ENCODE measurements at places on chromosomes 4 and X.

DNA sequence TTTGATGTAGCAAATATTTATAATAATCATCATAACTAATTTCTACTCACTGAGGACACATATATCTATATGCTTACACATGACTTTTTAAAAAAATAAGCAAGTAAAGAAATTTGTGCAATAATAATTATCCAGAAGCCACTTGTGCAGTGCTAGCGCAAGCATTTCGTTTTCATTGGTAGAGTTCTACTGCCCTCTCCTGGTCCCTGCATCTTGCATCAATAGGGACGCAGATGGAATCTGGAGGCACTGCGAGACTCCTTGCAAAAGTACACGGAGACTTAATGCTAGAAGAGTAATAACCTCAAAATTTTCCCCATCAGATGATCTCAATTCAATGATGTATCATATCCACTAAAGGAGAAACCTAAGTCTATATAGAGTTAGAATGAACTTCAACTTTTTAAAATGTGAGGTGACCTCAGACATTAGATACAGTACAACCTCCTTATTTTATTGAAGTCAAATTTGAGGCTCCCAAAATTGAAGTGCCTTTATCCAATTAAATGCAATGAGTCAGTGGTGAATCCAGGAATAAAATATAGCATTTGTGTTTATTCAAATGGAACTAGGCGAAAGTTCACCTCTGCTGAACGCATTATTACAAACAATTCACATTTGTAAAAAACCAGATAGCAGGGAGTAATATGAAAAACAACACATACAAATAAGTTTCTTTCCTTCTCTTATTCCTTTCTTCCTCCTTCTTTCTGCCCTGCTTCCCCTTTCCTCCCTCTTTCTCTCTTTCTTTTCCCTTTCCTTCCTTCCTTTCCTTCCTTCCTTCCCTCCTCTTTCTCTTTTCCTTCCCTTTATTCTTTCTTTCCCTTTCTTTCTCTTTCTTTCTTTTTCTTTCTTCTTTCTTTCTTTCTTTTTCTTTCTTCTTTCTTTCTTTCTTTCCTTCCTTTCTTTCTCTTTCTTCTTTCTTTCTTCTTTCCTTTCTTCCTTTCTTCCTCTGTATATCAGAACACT is 450.0 kb downstream of the ANKRD50 start:
- DNase-seq: peak; percentile 61

GRCh38 chrX:68895778-68896177 is 67.0 kb downstream of the EFNB1 start:
- no peak for DNase-seq

GRCh38 chrX:13254870-13255269 is 65.0 kb downstream of the ATXN3L start:
- DNase-seq: no peak

- DNase-seq: no peak
Measured at GRCh38 chrX:132744470-132744869, 214.0 kb downstream of the HS6ST2 start.

- no peak for DNase-seq
Measured at GRCh38 chr4:176953021-176953420, 160.3 kb upstream of the VEGFC start.

GRCh38 chr4:62952366-62952765 is 1456.9 kb downstream of the TECRL start:
- DNase-seq: no peak

DNA sequence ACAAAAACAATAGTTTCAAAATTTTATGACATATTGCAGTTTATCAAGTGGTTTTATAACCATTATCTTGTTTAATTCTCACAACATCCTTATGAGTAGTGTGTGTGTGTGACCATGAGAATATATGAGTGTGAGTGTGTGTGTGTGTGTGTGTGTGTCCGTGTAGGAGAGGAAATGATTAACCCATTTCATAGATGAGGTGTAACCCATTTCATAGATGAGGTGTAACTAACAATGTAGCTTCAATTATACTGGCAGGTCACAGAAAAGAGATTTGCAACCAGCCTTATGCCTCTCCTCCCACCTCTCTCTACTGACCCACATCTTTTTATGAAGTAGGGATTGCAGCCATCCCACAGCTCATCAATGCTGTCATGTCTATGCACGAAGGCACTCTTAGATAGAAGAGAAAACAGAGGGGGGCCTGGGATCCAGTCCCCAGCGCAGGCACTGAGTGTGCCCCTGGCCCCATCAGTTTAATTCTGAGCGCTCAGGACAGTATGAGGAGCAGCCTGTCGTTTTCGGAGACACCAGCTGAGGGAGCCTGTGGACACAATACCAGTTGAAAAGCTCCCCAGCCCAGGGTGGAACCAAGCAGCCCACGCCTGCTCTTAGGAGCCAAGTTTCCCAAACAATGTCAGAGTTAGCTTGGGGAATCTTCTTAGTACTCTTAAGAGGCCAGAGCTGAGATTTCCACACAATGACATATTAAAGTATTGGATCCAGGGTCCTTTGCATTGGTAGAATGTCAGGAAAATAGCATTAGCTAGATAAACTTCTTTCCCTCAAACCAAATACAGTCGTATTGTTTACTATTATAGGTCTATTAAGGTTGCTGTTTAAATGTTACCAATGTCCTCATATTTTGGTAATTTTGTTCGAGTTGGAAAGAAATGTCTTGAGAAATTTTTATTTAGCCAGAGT is 88.6 kb downstream of the PALLD start:
- peak; percentile 23 for DNase-seq

- DNase-seq: no peak
Measured at GRCh38 chrX:67207912-67208311, 335.9 kb upstream of the AR start.

- DNase-seq: no peak
Measured at GRCh38 chrX:72705814-72706213, 8.3 kb downstream of the PHKA1 start.
